Heart left ventricle (tissue), 16 donors: ENCODE measurements at places on chromosomes 1 and 21. TPM values are rescaled to one million over a fixed set of nuclear protein-coding genes. Genes with fewer than 3 reads are reported as not detected.
A peak's percentile ranks its signal among the peaks of the same experiment; 100 is the strongest.

DNA sequence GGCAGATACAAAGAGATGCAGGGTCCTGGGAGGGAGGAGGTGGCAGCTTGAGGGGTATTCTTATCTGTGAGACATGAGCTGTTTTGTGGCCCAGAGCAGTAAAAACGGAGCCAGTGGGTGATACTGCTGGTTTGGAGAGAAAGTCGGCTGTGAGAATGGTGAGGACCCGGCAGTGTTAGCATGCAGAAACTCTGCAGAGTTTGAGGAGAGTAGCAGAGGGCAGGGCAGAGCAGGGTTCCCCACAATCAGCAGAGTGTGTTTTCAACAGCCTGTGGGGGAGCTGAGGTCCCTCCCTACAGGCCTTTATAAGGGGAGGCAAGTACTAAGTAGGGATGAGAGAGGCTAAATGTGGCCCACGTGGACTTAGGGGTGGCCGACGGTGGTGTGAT lies 423 bp downstream of the SLAMF8 start:
- no peaks in the 10 kb centered on the region for H3K27me3 ChIP-seq
- H3K36me3 ChIP-seq = no peaks in the 10 kb centered on the region
- no peak for DNase-seq
- no peak overlapping the region for H3K27ac ChIP-seq
- H3K4me1 ChIP-seq = peaks cover 74% of the 10 kb centered on the region
- no peak overlapping the region for H3K4me3 ChIP-seq

DNA sequence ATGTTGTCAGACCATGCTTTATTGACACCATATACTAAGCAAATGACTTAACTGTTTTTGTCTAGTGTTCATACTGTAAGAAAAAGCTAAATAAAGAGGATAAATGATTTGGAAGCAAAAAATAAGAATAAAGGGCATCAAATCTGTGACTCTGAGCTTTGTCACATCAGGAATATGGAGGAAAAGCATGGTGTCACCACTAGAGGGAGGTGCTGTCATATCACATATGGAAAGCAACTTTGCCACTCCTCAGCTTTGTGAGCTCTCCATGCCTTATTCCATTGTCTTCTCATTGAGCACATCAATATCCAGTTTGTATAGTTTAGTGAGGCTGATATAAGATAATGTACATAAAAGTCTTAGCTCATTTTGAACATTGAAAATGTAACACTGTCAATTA lies 20.8 kb upstream of the GBP1 start:
- no peaks in the 10 kb centered on the region for H3K36me3 ChIP-seq
- H3K27ac ChIP-seq = no peak overlapping the region
- no peaks in the 10 kb centered on the region for H3K27me3 ChIP-seq
- no peaks in the 10 kb centered on the region for H3K4me1 ChIP-seq

DNA sequence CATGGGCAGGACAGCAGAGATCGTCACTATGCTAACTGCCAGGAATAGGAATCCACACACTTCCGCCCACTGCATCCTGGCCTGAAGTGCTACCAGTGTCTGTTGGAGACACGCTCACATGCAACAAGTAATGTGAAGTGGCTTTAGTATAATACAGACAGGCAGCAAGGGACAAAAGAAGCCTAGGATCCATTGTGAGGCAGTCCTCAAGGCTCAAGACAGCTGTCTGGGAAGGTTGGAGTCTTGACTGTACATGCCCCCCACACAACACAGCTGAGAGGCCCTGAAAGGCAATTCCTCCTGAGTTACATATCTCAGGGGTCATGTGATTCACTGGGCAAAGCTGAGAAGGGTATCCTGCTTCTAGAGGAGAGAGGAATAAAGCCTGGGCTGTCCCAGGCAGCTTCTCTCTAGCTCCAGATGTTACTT lies 39.9 kb upstream of the CD1D start:
- DNase-seq = no peak
- H3K4me1 ChIP-seq = peaks cover 12% of the 10 kb centered on the region
- H3K4me3 ChIP-seq = no peak overlapping the region
- no peaks in the 10 kb centered on the region for H3K36me3 ChIP-seq
- no peaks in the 10 kb centered on the region for H3K27me3 ChIP-seq

GRCh38 chr1:167440776-167441175 lies 77.6 kb downstream of the CD247 start:
- H3K4me1 ChIP-seq = peaks cover 3% of the 10 kb centered on the region
- H3K27me3 ChIP-seq = no peaks in the 10 kb centered on the region
- H3K36me3 ChIP-seq = no peaks in the 10 kb centered on the region
- no peak overlapping the region for H3K27ac ChIP-seq
- DNase-seq = no peak

- H3K27ac ChIP-seq = peak overlapping the region; percentile 66
- H3K4me1 ChIP-seq = peaks cover 16% of the 10 kb centered on the region
- H3K36me3 ChIP-seq = no peaks in the 10 kb centered on the region
These were observed 30.2 kb downstream of the EVI5 start for GRCh38 chr1:92754719-92755050.

DNA sequence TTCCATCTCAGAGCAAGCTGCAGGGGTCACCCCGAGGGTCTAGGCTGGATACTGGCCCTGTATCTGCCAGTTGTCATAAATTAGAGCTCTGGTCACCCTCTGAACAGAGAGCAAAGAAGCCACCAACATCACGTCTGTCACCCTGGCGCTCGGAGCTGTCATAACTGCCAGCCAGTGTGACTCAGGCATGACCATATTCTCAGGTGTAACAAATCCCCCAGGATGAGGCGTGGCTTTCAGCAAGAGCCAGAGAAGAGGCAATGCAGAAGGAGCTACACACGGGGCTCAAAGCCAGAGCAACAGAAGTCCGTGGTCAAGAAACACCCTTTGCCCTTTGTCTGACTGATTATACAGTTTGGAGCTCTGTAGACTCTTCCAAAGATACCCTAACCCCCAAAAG lies 40.0 kb downstream of the PRAMEF20 start:
- no peak overlapping the region for H3K4me3 ChIP-seq
- H3K4me1 ChIP-seq = no peaks in the 10 kb centered on the region
- H3K36me3 ChIP-seq = no peaks in the 10 kb centered on the region
- no peaks in the 10 kb centered on the region for H3K27me3 ChIP-seq
- DNase-seq = no peak
- H3K27ac ChIP-seq = no peak overlapping the region

DNA sequence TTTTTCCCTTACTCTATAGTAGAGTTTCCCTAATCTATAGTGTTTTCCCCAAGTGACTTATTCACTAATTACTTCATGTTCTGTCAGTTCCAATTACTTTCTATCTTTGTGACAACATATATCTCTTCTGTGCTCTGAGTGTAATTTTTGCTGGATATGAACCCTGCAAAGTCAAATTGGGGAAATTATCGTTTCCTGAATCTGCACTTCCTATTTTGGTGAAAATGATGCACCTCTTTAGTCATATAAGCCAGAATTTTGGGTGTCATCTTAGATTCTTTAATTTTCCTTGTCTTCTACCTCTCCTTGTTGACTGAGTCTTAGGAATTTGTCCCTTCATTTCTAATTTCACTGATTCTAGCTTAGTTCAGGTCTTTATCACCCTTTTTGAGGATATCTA lies 33.4 kb upstream of the PRKACB start:
- no peak overlapping the region for H3K27ac ChIP-seq
- H3K4me1 ChIP-seq = no peaks in the 10 kb centered on the region
- H3K27me3 ChIP-seq = no peaks in the 10 kb centered on the region
- DNase-seq = no peak
- H3K4me3 ChIP-seq = no peak overlapping the region
- H3K36me3 ChIP-seq = no peaks in the 10 kb centered on the region

DNA sequence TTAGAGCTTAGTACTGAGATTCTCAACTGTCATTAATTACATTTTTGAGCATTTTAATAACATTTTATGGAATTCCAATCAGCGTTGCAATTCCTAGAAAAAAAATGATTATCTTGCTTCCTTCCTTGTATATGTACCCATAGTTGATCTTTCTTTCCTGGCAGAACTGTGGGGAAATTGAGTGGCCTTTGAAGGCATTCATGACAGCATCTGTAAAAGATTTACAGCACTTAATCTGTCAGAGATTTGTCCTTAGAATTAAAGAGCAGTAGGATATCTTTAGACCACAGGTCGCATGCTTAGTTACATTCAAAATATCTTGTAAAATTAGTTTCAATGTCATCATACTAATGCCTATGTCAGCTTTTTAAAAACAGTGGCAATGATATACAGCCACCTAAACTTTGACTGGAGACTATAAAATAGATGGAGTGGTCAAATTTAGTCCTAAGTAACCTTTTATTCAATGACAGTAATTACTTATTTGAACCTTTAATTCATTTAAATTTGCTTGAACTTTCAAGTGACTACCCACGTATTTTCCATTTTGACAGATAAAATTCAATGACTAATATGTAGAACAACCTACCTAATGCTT lies 692.0 kb downstream of the NCAM2 start:
- no peak for DNase-seq
- H3K36me3 ChIP-seq = no peaks in the 10 kb centered on the region
- H3K27me3 ChIP-seq = no peaks in the 10 kb centered on the region
- no peak overlapping the region for H3K27ac ChIP-seq
- H3K4me3 ChIP-seq = no peak overlapping the region
- H3K4me1 ChIP-seq = no peaks in the 10 kb centered on the region

DNA sequence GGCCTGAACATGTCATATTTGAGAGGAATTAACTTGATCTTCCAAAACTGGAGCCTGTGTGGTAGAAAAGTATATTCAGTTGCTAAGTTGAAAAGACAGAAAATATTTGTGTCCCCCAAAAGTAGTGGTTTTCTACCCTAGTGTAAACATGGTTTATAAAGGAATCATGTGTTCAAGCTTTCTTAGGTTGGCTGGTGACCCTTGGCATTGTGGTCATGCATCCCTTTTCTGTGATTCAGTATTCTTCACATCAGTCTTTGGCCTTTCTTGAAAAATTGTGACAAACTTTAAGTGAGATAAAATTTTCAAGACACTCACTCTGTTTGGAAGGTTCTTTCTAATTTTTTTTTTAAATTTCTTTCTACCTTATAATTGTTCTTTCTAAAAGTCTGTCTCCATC lies 193.2 kb downstream of the DHRS3 start:
- no peaks in the 10 kb centered on the region for H3K27me3 ChIP-seq
- no peak overlapping the region for H3K27ac ChIP-seq
- peaks cover 5% of the 10 kb centered on the region for H3K4me1 ChIP-seq

DNA sequence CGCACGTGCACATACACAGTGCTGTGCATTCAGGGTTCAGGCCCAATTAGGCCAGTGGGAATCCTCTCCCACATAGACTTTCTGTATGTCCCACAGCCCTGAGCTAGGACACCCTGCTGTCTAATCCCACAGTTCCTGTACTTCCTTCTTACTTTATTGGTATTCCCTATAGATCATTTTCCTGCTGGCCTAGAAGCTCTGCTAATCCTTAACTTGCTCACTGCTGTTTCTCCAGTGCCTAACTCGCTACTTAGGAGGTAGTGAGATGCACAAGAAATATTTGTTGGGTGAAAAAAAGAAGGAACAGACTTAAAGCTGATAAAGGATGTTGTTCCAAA lies 34.1 kb upstream of the FHAD1 start:
- peaks cover 45% of the 10 kb centered on the region for H3K4me1 ChIP-seq
- H3K27ac ChIP-seq = no peak overlapping the region
- no peaks in the 10 kb centered on the region for H3K36me3 ChIP-seq
- no peaks in the 10 kb centered on the region for H3K27me3 ChIP-seq
- no peak overlapping the region for H3K4me3 ChIP-seq

DNA sequence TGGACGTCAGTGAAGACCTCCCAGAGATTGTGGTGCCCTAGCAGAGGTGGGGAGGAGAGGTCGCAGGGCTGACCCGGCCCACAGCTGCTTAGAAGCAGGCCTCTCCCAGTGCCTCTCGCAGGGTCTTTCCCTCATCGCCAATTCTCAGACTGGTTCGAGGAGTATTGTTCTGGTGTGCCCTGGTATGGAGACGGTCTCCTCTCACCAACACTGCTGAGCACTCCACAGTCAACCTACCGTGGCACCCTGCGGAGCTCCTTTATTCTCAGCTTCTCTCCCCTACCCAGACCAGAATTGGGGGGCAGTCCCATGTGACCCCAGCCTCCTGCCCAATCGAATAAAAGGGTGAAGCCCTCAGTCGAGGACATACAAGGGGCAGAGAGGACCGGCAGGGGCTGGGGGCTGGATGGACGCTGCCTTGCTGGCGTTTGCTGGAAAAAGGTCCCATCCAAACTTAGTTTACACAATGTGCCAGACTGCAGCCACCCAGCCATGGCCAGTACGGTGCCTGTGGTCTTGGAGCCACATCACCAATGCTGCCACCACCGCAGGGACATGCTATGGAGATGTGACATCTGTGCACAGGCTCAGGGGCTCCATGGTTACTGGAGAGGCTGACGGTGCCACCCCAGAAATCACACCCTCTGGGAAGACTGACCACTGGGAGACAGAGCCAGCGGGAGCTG lies 80.8 kb downstream of the STUM start:
- peaks cover 29% of the 10 kb centered on the region for H3K36me3 ChIP-seq
- no peaks in the 10 kb centered on the region for H3K27me3 ChIP-seq
- no peak for DNase-seq
- no peak overlapping the region for H3K4me3 ChIP-seq
- peaks cover 14% of the 10 kb centered on the region for H3K4me1 ChIP-seq

DNA sequence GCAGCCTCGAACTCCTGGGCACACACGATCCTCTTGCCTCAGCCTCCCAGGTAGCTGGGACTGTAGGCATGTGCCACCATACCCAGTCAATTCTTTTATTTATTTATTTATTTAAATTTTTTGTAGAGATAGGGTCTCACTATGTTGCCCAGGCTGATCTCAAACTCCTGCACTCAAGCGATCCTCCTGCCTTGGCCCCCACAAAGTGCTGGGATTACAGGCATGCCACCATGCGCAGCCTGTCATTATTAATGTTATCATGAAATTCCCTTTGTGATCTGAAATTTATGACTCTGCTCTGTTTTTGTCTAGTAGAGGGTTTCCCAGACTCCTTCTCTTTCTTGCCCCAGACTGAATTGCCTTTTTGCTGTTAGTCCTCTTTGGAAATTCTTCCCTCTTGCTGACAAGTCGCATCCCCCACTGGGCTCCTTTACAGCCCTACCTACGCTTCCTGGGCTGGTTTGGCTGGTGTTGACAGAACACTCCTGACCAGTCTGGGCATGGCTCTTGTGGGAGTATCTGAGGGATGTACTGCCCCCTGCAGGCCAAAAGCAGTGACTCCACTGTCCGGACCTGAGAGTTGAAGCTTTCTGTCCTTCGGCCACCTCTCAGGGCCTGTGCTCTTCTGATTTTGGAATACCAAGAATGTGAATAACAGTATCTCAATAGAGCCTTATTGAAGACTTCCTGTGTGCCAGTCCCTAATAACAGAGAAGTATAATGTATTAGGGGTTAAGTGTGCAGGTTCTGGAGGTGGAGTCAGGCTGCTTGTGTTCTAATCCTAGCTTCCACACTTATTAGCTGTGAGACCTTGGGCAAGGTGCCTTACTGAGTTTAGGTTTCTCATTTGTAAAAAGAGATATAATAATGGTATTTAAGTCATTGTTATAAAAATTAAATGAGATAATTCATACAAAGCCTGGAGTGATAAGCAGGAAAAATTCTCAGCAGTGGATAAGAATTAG lies 28.2 kb downstream of the TCEANC2 start:
- no peak overlapping the region for H3K27ac ChIP-seq
- no peak overlapping the region for H3K4me3 ChIP-seq
- H3K4me1 ChIP-seq = no peaks in the 10 kb centered on the region
- H3K27me3 ChIP-seq = no peaks in the 10 kb centered on the region

FMN2 gene
- not detected for total RNA-seq

TSPAN1 gene
- total RNA-seq = 0.75 TPM

LCE3D gene
- not detected for total RNA-seq

AMY2A gene
- total RNA-seq = not detected

A3GALT2 gene
- 0.40 TPM for total RNA-seq

PCP4 gene
- 4.4 TPM for total RNA-seq

C1orf21 gene
- 69.9 TPM for total RNA-seq

DCDC2B gene
- not detected for total RNA-seq

LCE3E gene
- not detected for total RNA-seq
